Dorsolateral prefrontal cortex (tissue), 122 donors: ENCODE measurements at places on chromosomes 12 and 14.

- peak; percentile 19 for DNase-seq
These were observed 144.7 kb downstream of the ADGRD1 start for GRCh38 chr12:131098178-131098981.

GRCh38 chr14:64340560-64341196, 46.5 kb upstream of the ESR2 start:
- DNase-seq = no peak

DNA sequence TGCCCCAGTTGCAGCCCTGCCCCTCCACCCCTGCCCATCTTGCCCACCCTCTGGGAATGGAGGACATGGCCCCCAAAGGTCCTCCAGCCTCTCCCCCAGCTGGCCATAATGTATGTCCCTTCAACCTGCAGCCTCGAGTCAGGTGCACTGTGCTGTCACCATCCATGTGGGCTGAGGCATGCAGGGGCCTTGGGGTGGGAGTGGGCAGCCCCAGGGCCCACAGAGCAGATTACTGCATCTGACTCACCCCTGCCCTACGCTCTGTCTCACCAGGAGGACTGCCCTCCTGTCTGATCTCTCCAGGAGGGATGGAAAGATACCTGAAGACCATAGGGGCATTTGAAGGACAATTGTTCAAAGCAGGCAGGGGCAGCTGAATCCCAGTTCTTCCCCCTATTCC, 13.3 kb downstream of the SYNDIG1L start:
- no peak for DNase-seq

GRCh38 chr14:66662374-66662773, 154.4 kb downstream of the GPHN start:
- no peak for DNase-seq

- no peak for DNase-seq
These were observed 884.3 kb downstream of the GALC start for GRCh38 chr14:87108726-87109125.

GRCh38 chr12:124841558-124841945, 22.1 kb downstream of the SCARB1 start:
- DNase-seq = no peak

DNA sequence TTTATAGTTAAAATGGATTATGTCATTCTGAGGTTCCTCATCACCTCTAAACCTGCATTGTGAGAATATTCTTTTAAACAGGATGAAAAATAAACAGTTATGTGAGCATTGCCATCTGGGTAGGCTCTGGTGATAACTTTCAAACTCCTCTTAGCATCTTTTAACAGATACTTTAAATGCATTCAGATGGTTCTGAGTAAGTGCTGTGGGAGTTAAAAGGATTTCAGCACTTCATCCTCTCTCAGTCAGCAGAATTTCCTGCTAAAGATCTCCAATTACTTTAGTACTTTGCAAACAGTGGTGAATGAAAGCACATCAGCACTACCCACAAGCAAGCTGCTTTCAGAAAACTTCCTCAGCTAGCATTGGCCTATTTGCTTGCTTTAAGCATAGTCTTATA, 59.3 kb upstream of the TMTC1 start:
- no peak for DNase-seq
